ENCODE measurements at places on chromosomes 5 and 9.
A peak's percentile ranks its signal among the peaks of the same experiment; 100 is the strongest.

GRCh38 chr9:135924628-135925338 lies 17.4 kb upstream of the CAMSAP1 start:
- DNase-seq: no peak

DNA sequence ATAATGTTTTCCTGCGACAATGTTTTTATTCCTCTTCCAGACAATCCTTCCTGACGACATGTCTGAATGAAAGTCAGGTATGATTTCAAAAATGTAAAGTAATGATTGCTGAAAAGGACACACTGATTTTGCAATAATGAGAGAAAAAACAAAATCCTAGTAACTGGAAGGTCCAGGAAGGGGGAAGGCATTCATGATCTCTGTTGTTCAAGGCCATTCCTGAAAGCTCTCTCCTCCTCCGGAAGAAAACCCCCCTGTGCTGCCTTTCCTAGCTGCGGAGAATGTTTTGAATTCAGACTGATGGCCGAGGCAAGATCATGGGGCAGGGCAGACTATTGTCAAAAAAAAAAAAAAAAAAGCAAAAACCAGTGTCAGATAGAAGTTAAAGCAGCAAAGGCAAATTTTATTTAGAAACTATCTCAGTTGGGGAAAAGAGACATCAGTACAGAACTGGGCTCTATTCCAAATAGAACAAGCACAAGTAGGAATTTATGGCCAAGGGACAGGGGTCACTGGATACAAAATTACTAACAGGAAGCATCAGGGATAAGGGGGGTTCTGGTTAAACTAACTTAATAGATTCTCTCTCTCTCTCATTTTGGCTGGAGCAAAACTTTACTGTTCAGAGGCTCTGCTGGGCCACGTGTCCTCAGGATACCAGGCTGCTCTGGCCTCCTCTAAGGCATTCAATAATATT lies 36.5 kb upstream of the CTSV start:
- DNase-seq: no peak

- no peak for DNase-seq
These were observed 29.9 kb downstream of the SKP1 start for GRCh38 chr5:134146651-134147518.

GRCh38 chr5:146082798-146083197 lies 22.6 kb downstream of the PLAC8L1 start:
- DNase-seq: no peak

DNA sequence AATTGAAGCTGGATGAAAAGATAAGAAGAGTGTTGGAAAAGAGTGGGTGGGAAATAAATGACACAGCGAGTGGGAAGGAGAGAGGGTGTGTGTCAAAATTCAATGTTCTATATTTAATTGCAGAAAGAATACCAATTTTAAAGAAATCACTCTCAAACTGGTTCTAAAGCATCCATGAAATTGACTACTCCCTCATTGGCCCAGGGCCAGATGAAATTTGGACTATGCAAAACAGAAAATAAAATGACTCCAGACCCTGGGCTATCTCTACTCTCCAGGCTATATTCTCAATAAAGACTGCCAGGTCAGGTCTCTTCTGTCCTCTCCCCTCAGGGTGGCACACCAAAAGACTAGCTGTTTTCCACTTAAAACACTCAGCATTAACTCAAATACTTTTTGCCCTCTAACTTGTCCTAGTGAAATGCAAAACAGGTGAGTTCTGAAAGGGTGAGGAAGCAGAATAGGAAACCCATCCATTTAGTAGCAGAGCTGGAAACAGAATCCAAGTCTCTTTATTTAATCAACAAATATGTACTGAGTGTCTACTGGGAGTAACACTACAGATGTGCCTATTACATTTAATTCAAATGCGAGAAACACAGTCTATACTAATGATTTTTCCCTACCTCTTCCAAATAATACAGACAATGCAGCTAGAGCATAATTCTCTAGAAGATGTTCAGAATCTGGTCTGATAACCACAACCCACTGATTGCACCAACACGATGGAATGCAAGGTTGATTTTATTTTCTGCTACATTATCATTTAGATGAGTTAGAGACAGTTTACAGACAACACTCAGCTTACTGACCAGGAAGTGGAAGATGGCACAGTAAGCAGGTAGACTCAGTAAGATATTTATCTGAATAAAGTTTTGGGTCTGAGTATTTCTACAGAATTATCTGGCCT lies 42.1 kb downstream of the EFCAB9 start:
- no peak for DNase-seq

- no peak for DNase-seq
These were observed 20.7 kb downstream of the ITGA2 start for GRCh38 chr5:53009816-53010215.

- no peak for DNase-seq
These were observed 88.8 kb downstream of the SPRY4 start for GRCh38 chr5:142235870-142236672.

- DNase-seq: no peak
These were observed 78.9 kb downstream of the PPP2R2B start for GRCh38 chr5:146799671-146800070.

GRCh38 chr5:54404568-54404967 lies 50.9 kb upstream of the HSPB3 start:
- DNase-seq: no peak

DNA sequence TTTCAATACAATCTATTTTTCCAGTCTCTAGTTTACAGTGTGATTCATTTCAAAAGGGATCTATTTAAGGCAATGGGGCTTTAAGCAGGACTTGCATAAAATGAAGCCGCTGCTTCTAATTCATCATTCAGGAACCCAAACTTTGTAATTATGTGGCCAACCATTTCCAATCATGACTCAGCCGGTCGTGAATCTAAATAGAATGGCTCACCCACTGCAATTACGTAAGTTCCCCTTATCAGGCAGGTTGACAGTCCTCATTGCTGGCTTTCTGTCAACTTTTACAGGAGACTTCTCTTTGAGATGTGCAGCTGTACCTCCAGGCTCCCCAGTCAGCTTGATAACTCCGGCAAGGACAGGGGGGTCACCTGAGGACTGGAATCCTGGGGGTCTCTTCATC lies 152.8 kb upstream of the DAP start:
- DNase-seq: no peak

DNA sequence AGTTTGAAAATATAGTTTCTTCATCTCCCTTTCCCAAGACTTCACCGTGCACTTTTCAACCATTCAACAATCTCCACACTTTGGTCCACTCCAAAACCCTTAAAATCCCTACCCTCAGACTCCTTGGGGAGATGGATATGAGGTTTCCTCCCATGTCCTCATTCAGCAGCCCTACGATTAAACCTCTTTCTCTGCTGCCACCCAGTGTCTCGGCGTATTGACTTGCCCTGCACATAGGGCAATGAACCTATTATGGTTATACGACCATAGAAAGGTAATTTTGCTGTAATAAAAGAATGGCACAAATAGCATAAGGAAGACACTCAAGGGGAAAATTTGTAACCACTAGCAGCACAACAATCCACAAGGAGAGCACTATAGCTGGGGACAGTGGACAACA lies 803.5 kb downstream of the TLE1 start:
- peak; percentile 29 for DNase-seq

DNA sequence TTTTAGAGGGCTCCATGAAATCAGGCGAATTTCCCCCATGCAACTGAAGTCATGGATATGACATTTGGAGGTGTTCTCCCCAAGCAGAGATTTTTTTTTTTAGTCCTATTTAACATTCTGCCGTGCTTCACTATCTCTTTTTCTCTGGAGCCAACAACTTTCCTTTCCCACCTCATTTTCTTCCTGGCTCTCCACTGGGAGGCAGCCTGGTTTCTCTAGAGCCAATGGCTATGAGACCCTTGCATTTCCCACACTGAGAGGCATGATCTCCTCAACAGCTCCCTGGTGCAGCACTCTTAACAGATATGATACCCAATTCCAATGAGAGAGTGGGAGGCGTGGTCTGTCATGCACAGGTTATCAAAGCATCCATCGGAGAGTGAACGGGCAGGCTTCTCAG lies 310.8 kb downstream of the DRD1 start:
- DNase-seq: peak; percentile 7

DNA sequence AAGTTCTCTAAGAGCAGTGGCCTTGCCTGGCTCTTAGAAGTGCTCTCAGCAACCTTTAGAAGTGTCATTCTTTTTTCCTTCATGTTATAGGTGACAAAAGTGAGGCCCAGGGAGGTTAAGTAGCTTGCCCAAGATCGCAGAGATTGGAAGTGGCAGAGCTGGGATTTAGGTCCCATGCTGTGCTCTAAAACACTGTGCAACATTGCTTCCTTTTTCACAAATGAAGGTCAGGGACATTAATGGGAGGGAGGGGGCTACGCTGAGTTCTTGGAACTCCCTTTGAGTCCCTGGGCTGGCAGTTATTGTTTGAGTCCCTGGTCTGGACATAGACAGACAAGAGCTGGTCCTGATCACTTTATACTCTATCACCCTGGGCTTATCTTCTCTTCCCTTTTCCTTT lies 45.3 kb downstream of the PAM start:
- no peak for DNase-seq

DNA sequence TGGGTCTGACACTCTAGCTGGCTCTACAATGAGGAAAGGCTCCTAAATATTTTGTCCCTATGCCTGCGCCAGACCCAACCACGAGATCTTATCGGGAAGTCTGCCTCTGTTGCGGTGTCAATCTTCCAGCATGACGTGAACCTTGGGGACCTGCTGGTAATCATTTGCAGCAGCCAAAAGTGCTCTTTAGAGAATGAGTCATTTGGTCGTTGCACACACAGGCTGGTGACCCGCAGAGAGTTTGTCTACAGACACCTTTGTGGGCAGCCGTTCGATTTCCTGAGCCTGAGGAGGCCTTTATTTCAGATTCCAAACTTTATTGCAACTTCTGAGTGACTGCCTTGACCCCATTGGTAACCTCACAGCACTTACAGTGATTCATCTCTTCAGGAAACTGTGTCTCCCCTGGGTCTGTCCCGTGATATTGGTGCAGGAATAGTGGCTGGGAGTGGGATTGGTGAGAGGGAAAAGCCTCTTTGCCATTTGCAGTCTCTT lies 326.1 kb downstream of the NSG2 start:
- DNase-seq: no peak

- no peak for DNase-seq
These were observed 464.3 kb upstream of the PAPPA start for GRCh38 chr9:115689331-115689730.

- DNase-seq: no peak
These were observed 83.0 kb upstream of the EPB41L4B start for GRCh38 chr9:109403766-109404320.

DNA sequence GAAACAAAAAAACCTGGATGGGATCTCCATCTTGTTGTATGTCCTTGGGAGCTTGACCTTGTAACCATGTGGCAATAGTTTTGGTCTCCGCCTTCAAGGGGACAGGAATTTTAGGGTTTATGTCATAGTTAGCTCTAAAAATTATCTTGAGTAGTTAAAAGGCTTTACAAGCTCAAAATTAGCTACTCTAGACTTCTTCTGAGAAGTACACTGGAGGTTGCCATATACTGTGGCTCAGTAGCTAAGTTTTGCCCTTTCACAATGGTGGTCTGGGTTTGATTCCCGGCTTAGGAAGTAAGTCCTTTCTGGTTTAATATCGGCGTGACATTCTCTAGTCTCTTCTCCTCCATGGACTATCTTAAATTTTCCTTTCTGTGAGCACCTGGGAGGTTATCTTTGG lies 48.9 kb upstream of the DMAC1 start:
- DNase-seq: no peak

- no peak for DNase-seq
These were observed 48.6 kb downstream of the CYSTM1 start for GRCh38 chr5:140223567-140223966.

GRCh38 chr9:18905883-18906629 lies 127.0 kb downstream of the SAXO1 start:
- DNase-seq: no peak

DNA sequence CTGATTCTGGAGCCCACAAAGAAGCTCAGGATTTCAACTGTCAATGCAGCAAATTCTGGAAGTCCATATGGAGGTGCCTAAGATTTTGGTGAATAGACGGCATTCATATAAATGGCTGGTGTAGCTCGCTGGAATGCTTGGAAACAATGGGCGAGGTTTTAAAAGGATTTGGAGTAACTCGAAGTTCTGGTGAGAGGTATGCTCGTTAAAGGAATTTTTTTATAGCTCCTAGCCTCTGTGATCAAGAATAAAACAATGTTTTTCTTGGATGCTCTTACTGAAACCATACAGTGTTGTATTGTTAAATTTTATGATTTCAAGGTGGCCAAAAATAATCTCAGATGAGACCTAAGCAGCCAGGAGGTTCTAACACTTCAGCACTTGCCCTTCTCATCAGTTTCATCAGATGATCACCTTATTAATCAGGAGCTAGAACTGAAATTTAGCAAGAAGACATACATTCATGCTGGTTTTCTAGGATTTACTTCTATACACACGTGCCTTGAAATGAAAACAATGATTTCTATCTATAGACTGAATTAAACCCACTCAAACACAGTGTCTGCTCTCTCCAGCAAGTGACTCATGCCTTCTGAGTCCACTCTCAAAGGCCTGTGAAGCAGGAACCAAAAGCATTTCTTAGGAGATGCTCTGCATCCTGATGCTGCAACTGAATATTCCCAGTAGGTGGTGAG lies 79.2 kb downstream of the OTULIN start:
- DNase-seq: no peak

DNA sequence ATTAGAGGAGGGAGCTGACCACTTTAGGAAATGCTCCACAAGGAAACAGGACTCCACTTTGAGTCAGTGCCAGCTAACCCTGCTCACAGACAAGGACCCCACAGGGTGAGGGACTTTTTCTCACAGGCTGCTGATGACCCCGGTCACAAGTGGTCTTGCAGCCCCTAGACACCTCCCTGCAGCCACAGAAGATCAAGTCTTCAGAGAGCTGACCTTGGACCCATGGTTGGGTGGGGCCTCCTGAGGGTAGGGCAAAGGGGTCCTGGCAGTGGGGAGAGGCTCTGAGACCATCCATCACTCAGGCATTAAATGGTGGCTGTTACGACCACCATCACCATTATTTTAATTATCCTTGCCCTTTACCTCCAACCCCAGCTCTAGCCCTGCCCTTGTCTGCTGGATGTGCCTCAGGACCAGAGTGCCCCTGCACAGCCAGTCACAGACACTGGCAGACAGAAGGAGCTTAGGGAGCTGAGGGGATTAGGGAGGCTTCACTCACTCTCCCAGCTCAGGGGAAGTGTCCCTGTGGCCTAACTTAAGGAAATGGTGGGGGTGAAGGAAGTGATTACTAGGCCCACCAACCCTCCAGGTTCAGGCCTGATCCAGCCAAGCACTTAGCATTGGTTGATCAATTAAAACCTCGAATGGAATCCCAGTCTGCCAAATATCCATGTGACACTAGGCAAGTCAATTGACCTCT lies 1.6 kb downstream of the ACSL6 start:
- no peak for DNase-seq

Measured in NCI-H1694 treated with DMSO at 0.1 percent for 48 hours (cell line).